ENCODE measurements at places on chromosomes 3 and 15.

GRCh38 chr3:181425074-181425473 lies 286.7 kb upstream of the SOX2 start:
- DNase-seq: no peak

DNA sequence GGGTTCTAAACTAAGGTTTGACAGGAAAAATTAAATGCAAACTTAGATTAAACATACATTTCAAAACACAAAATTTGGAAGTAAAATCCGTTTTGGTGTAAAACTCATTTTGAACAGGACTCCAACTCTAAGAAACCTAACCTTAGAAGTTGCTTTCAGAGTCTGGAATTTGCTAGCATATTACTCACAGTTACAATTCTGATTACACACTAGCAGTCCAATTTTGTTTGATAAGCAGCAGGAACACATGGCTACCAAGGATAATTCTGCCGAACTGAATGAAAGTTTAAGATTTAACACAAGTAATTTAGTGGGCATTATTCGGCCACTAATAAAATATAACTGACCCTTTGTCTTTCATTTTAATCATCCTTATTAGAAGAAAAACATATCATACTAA lies 49.6 kb downstream of the FRMD5 start:
- DNase-seq: no peak

- no peak for DNase-seq
These were observed 9.8 kb upstream of the ZNF710 start for GRCh38 chr15:89991312-89991711.

DNA sequence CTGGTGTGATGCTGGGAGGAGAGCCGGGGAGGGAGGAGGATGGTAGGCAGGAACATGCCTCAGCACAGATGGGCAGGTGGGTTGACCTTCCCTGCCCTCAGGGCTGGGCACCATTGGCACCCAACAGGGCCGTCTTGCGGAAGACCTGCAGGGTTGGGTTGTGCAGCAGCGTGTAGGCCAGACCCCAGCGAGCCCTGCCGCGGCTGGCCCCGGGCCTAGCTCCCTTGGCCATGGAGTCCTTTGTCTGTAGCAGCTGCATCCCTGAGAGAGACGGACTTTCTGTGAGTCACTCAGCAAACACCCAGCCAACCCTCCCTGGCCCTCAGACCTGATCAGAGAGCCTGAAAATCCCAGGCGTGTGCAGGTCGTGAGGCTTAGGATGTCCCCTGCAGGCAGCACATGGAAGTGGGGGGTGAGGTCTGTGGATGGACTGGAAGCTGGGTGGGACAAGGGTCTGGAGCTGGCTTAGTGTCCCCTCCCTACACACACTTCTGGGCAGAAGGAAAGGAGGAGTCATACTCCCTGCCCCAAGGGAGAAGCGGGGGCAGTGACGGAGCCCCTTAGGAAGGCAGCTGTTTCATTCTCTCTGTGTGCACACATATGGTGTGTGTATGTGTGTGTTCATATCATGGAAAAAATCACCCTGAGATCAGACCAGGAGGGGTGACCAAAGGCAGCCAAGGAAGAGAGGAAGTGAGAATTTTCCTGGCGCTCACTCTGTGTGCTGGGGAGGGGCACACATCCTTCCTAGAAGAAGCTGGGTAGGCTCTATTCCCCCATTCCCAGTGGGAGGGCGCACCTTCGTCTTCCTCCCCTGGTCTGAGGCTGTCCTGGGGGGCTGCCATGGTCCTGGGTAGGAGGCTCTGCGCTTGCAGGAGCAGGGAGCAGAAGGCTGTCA lies 6.7 kb downstream of the ISLR start:
- DNase-seq: no peak

DNA sequence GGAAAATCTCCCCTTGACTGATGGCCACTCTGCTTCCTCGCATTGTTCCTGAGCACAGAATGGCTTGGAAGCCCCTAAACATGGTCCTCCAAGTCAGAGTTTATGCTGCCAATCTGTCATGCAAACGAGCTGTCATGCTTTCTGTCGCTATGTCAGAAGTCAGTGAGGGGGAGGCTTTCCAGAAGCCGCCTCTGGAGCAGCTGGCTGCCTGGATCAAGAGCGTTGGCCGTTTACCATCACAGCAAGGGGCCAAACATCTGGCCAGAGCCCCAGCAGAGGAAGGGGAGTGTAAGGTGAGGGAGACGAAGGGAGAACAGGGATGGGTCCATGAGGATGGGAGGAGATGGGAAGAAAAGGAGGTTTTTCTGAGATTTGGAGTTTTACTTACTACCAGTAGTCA lies 372.6 kb upstream of the NR2F2 start:
- DNase-seq: no peak

DNA sequence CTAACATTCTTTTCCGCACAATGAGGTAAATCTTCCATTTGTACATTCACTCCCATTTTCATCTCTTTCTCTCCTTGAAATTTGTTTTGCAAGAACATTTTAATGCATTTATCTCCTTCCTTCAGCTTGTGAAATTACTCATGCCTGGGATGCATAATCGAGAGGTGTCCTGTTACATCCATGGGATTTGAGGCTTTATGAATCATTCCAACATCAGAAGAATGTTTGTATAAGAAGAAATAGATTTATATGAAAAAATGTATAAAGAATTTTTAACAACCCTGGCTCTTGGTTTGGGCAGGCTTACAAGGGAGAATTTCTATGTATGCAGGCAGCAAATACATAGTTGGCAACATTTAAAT lies 93.2 kb upstream of the MBNL1 start:
- no peak for DNase-seq

DNA sequence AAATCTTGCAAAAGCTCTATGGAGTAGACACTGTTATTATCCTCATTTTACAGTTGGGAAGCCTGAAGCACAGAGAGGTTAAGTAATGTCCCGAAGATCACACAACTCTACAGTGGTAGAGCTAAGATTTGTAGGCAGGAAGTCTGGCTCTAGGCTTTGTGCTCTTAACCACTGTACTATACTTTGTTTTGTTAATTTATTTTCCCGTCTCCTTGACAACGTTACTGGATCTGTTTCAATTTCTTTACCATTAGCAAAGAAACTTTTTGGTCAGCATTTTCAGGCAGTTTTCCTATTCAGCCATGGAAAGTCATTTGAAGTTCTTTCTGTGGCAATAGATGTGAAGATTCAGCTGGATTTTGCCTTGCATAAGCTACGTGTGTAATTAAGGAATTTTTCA lies 51.7 kb downstream of the OTOL1 start:
- DNase-seq: no peak

GRCh38 chr3:24237971-24238706 lies 256.5 kb downstream of the THRB start:
- DNase-seq: peak; percentile 4

DNA sequence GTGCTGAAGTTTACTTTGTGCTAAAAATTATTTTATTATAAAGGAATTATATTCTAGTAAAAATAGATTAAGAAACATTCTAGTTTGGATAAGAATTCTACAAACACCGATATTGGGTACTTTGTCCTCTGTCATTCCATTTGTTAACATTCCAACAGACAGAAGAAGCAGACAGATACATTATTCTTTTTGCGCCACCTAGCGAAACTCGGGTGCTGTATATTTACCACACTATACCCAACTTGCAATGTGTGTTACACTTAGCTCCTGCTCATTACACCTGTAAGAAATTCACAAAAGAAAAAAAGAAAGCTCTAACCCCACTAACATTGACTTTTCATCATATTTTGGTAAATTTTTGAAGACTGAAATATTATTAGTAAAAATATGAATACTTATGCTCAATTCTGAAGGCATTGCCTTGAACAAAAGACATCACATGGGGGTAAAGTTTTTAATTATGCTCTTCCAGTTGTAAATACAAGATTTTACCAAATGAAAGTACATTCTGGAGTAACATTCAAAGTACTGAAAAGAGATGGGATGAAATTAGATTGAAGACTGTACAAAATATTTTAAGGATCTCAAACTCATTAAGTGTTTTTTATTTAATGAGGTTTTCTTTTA lies 136.5 kb upstream of the MLF1 start:
- DNase-seq: peak; percentile 6

DNA sequence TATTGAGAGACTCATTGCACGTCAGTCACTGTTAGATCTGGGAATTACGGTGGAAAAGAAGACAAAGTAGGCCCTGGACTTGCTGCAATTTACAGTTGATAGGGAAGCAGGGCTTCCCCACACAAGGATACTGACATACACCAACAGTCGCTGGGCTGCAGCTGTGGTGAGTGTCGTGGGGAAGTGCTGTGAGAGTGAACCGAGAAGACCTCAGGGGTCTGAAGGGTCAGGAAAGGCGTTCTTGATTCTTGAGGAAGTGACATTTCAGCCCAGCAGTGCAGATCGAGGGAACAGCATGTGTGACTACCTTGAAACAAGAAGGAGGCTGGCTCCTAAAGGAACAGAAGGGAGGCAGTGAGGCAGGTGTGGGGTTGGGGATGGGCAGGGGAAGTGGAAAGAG lies 22.5 kb downstream of the MYZAP start:
- DNase-seq: no peak

GRCh38 chr3:159627229-159627628 lies 361.4 kb upstream of the IL12A start:
- DNase-seq: no peak

- DNase-seq: no peak
These were observed 152.3 kb downstream of the SV2B start for GRCh38 chr15:91252322-91252721.

DNA sequence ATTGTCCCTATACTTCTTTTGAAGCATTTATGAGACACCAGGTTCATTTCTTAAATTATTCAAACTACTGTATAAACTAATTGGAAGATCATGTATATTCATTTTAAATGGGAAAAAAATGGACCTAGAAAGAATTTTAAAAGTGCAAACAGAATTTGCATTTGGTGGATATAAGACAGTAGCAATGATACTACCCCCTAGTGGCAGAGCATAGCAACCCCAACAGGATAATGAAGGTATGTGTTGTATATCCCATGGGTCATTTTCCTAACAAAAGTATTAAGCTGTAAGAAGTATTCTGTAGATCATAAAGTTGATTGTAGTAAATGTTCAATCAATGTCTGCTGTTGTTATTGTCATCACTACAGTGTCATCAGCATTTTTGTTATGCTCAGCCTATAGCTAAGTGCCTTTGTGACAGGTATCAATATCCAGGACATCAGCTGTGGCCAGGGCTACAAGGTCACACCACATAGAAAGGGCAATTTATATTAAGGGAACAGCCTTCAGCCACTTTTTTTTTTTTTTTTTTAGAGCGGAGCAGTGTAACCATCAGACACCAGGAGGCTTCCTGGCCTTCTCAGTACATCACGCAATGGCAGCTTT lies 175.8 kb downstream of the FOXB1 start:
- DNase-seq: peak; percentile 3

- DNase-seq: no peak
These were observed 25.0 kb downstream of the SH3GL3 start for GRCh38 chr15:83472151-83472550.
